Renal cortex interstitium (tissue), 15 donors: ENCODE measurements at places on chromosomes 4 and X. TPM values are rescaled to one million over a fixed set of nuclear protein-coding genes. Genes with fewer than 3 reads are reported as not detected.

GRCh38 chrX:39854772-39855747 lies 242.7 kb downstream of the BCOR start:
- no peak for DNase-seq

GRCh38 chr4:79281566-79282359 lies 44.1 kb downstream of the NAA11 start:
- no peak for DNase-seq

GRCh38 chrX:86946569-86946968 lies 571.0 kb upstream of the KLHL4 start:
- peak; percentile 36 for DNase-seq

GRCh38 chr4:42216664-42217063 lies 64.2 kb upstream of the BEND4 start:
- no peak for DNase-seq

DNA sequence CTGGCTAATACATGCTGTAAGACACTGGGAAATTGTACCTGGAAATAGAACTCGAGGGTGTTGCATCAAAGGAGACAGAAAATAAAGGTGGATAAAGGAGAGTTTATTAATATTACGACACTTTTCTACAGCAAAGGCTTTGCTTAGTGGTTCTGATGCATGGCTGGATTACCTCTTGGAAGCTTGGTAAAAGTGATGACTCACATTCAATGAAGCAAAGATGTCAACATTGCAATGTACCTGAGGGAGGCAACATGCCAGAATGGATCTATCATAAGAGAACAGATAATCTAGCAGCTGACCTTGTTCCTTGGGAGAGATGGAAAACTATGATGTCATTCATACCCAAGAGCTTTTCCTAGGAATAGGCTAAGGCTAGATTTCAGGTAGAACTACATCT lies 735.1 kb upstream of the DIAPH2 start:
- no peak for DNase-seq

DNA sequence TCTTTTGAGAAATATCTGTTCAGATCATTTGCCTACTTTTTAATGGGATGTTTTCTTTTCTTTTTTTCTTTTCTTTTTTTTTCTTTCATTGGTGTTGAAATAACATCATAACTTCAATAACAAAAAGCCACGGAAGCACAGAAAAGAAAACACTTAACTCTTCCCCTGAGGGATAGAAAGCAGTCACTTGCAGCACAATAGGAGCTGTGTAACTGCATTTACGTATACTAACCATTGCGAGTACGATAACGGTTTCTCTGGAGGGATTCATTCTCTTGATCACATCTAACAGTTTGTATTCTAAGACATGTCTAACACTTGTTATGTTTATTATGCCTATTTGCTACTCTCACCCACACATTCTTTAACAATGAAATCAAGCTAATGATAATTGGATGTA lies 27.3 kb downstream of the C4orf46 start:
- DNase-seq = no peak

DNA sequence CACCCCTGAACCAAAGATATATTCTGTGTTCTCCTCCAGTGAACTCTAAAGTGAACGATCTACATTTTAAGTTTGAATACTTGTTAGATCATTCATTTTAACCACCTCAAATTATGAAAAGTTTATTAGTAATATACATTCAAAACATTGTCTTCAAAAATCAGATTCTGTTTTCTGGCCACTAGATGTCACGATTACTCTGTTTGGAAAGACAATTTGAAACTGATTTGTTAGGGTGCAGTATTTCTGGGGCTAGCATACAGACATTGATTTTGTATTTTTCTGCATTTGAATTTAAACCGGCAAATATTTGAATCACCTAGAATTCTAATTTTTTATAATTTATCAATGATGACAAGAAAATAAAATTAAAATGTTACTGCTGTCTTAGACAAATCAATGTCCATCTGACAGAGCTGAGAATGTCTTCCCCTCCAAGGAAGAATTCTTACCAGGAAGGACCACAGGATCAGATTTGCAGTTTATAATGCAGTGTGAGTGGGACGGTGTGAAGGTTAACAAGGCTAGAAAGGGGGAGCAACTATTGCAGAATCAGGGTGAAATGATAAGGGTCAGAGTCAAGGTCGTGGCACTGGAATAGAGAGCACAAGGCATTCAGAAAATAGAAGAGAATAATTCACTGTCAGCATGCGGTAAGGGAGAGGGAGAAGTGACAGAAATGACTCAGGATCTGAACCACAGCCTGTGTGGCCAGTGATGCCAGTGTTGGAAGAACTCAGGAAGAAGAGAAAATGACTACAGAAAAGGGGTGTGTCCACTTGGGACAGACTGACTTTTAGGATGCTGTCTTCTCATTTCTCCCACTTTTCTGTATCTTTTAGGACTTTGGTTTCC lies 91.6 kb downstream of the ANXA10 start:
- DNase-seq = peak; percentile 17

- DNase-seq = no peak
Observed at GRCh38 chrX:153412746-153413720, 1.8 kb downstream of the ZFP92 start.

DNA sequence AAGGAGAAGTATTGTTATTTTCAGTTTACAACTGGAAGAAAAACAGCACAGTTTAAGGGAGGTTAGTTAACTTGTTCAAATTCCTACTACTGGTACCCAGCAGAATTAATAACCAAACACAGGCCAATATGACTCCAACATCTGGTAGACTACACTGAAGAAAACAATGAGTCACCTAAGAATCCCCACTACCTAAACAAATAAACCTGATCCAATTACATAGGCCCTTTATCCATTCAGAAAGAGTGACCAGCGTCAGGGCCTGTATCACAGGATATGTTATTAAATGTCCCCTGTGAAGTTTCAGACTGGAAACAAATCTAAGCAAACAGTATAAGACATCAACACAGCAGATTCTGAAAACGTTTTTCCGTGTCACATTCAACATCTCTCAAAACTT lies 492.5 kb upstream of the INTU start:
- no peak for DNase-seq

- DNase-seq = no peak
Observed at GRCh38 chr4:146545102-146545501, 23.4 kb upstream of the SLC10A7 start.

DNA sequence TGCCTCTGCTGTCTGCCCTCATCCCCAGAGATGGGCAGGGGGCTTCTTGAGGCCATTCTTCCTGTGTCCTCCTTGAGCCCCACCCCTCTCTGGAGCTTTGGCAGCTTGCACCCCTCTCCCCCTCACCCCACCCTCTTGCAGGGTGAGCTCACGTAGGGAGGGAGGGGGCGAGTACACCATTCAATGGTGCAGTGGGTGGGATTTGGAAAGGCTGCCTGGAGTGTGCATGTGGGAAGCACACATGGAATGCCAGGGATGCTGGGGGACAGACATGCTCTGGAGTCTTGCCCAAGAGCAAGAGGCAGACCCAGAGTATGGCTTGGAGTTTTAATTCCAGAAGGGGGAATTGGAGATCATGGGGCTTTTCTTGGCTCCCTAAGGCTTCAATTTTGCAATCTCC lies 5.6 kb downstream of the PAK3 start:
- no peak for DNase-seq

DNA sequence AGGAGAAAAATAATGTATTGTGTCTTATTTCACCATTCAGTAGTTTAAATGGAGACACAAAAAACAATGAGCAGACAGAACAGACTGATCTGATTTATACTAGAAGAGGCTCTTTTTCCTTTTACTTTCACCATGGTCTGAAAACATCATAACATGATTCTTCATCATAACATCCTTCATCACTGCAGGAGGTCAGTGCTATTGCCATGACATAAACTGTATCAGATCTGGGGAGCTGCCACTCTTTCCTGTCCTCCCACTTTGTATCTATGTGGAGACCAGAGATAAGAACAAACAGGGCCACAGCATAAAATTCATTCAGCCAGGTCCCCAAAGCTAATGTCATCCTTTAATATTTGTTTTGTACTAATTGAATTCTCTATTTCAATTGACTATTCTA lies 25.2 kb downstream of the SOD3 start:
- no peak for DNase-seq

SPARCL1 gene
- 15.3 TPM for polyA plus RNA-seq

CYLC1 gene
- not detected for polyA plus RNA-seq

CXCL10 gene
- 5.1 TPM for polyA plus RNA-seq

DMRTC1 gene
- polyA plus RNA-seq = 0.57 TPM

SCD5 gene
- polyA plus RNA-seq = 33.8 TPM

GLRA2 gene
- 0.32 TPM for polyA plus RNA-seq

S100G gene
- polyA plus RNA-seq = not detected

TMEM35A gene
- 8.9 TPM for polyA plus RNA-seq

FGF13 gene
- polyA plus RNA-seq = 27.9 TPM

L1CAM gene
- 35.2 TPM for polyA plus RNA-seq

BTK gene
- 4.0 TPM for polyA plus RNA-seq
